Lung microvascular endothelial cell (primary cell): ENCODE measurements at places on chromosomes 4 and X. TPM values are rescaled to one million over a fixed set of nuclear protein-coding genes. Genes with fewer than 3 reads are reported as not detected.

Gene VCX2
- total RNA-seq, result not detected in 2 replicates

Gene COL4A6
- 0.20 and 2.4 TPM in 2 replicates for total RNA-seq

Gene ZCCHC13
- not detected in 2 replicates for total RNA-seq

Gene NXF2
- total RNA-seq, result not detected in 2 replicates

Gene CFP
- under 0.01 and 0.22 TPM in 2 replicates for total RNA-seq

DNA sequence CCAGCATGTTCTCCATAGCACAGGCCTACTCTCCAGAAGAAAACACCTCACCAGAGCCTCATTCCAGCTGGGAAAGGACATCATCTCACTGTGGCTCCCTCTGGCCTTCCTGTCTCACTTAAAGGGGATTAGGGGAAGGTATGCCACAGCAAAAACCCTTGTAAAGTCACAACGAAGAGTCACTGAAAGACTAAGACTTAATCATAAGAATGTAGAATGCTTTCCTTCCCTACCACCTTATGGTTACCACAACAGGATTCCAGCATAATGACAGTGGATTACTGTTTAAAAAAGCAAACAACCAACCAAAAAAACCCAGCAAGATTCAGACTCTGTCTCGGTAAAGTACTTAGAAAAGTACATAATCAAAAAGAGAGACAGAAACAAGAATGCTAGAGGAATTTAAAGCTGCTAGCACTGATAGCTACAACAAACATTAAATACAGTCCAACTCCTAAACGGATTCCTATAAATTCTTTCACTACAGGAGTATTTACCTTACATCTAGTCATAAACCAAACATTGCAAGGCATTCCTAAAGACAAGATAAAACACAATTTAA lies 75.1 kb downstream of the BANK1 start:
- DNase-seq, result no peak

DNA sequence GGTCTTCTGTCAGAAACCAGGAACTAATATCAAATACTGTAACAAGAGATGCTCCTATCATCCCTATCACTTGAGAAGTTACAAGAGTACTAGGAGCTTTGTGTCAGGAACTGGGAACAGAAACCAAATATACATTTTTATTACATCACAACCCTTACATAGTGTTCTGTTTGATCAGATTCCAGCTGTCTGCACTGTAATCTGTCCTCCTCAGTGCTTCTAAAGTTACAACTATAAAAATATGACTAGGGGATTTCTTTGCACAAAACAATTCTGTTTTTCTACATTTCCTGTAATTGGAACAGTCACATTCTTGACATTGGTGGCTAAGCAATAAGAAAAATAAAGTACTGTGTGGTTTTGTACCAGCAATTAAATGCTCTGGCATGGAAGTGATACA lies 686.0 kb downstream of the PDHA2 start:
- no peak for DNase-seq

DNA sequence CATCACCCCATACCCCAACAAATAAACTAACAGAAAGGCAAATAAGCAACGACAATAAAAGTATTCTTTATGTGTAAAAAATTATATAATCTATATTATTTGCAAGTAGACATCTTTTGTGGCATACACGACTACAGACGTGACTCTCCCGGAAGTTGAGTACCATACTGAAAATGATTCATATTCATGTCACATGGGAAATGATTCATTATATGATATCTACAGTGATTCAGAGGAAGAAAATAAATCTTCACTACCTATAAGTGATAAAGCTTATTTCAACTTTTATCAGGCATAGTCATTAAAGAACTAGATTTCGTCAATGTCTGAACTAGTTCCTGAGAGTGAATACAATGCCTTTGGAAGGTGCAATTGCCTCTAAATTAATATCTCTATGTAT lies 4.6 kb upstream of the ANTXR2 start:
- DNase-seq, result peak; percentile 64

DNA sequence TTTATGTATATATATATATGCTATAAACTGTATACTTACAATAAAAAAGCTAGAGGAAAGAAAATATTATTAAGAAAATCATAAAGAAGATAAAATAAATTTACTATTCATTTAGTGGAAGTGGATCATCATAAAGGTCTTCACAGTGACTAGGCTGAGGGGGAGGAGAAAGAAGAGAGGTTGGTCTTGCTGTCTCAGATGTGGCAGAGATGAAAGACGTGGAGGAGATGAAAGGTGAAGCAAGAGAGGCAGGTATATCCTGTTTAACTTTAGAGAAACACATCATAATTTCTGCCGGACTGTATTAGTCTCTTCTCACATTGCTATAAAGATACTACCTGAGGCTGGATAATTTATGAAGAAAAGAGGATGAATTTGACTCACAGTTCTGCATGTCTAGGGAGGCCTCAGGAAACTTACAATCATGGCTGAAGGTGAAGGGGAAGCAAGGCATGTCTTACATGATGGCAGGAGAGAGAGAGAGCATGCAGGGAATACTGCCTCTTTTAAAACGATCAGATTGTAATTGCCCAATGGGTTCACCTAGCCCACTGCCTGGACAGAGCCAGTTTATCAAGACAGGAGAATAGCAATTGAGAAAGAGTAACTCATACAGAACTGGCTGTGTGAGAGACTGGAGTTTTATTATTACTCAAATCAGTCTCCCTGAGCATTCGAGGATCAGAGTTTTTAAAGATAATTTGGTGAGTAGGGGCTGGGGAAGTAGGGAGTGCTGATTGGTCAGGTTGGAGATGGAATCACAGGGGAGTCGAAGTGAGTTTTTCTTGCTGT lies 22.1 kb upstream of the RRAGB start:
- no peak for DNase-seq

DNA sequence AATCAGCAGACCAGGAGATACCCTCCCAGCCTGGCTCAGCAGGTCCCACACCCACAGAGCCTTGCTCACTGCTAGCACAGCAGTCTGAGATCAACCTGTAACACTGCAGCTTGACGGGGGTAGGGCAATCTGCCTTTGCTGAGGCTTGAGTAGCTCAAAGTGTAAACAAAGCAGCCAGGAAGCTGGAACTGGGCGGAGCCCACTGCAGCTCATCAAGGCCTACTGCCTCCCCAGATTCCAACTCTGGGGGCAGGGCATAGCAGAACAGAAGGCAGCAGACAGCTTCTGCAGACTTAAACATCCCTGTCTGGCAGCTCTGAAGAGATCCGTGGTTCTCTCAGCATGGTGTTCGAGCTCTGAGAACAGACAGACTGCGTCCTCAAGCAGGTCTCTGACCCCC lies 15.1 kb upstream of the GABRA2 start:
- no peak for DNase-seq

DNA sequence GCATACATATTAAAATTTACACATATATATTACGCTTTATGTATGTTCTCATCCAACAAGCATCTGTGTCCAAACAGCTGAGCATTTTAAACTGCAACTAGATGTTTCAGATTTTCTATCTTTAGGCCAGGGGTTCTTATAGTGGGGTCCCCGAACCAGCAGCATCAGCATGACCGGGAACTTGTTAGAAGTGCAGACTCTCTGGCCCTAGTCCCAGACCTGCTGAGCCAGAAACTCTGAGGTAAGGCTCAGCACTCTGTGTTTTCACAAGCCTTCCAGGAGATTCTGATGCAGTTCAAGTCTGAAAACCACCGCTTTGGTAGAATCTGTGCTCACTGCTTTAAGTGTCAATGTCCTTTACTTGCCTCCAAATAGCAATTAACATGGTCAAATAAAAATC lies 266.2 kb upstream of the CASK start:
- no peak for DNase-seq

DNA sequence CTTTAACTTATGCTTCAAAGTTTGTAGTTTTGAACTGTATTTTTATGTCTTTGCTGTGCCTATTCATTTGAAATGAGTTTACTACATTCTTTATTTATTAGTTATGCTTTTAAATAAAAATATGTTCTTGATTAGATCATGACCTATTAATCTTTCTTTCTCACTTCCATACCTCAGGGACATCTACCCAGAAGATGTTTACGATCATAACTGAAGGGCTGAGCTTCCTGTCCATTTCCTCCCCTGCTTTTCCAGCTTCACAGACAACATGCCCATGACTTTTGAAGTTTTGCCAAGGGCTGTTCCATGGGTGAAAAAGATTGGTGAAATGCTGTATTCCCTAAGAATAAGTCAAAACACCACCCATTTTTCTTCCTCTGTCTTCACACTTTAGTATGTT lies 99.7 kb upstream of the DDIT4L start:
- peak; percentile 40 for DNase-seq

GRCh38 chr4:46870411-46870810 lies 38.6 kb downstream of the COX7B2 start:
- no peak for DNase-seq

- DNase-seq, result no peak
These were observed 24.2 kb downstream of the FGFBP1 start for GRCh38 chr4:15914291-15914690.

GRCh38 chr4:76060506-76060905 lies 14.0 kb upstream of the ART3 start:
- no peak for DNase-seq

DNA sequence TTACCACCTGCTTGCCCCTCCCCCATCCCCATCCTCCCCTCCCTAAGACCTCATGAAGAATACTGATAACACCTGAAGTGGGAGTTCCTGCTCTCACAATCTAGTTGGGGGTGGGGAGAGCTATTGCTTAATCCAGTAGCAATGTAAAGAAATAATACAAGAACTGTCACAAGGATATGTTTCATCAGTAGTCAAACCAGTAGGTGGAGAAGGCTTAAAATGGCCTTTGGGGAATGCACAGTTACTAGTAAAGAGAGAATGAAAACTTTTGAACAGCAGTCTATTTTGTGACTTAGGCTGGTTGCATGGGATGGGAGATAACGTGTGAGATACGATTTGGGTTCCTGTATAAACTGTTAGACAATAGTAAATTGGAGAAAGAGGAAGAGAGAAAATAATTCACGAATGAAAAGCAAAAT lies 6.0 kb downstream of the GALNT7 start:
- no peak for DNase-seq

GRCh38 chr4:182554736-182555135 lies 311.5 kb downstream of the TENM3 start:
- DNase-seq, result no peak

DNA sequence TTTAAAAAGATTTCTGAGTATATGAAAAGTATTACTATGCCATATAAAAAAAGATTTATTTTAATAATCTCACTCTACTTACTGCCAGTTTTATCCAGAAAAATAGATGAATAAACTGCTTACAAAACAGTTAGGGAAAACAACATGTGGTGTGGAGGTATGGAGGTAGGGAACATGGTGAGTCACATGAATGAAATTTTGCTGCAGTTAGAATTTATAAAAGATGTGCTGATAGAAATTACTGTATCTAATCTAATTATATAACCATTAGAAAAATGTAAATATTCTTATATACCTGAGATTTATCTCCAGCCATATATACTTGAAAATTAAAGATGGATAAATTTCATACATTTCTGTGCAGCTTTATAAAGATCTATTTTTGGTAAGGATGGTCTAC lies 184.0 kb upstream of the ANK2 start:
- no peak for DNase-seq

DNA sequence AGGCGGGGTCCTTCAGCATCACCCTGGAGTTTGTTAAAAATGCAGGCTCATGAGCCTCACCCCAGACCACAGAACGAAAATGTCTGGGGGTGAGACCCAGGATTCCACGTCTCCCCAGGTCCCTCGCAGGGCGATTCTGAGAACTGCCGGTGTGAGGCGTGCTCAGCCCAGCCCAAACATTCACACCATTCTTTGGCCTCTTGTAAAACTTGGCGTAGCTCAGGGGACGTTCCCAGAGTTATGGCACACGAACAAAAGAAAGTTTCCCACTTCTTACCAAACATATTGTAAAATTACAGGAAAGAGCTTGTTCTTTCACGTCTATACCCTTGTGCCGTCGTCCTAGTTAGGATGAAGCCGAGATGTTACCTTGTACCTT lies 12.9 kb downstream of the CD99 start:
- peak; percentile 74 for DNase-seq

DNA sequence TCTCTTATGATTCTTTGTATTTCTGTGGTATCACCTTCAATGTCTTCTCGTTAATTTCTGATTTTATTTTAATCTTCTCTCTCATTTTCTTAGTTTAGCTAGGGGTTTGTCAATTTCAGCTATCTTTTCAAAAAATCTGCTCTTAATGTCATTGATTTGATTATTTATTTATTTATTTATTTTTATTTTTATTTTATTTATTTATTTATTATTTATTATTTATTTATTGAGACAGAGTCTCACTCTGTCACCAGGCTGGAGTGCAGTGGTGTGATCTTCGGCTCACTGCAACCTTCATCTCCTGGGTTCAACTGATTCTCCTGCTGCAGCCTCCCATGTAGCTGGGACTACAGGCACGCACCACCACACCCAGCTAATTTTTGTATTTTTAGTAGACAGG lies 194.1 kb downstream of the SCFD2 start:
- no peak for DNase-seq

DNA sequence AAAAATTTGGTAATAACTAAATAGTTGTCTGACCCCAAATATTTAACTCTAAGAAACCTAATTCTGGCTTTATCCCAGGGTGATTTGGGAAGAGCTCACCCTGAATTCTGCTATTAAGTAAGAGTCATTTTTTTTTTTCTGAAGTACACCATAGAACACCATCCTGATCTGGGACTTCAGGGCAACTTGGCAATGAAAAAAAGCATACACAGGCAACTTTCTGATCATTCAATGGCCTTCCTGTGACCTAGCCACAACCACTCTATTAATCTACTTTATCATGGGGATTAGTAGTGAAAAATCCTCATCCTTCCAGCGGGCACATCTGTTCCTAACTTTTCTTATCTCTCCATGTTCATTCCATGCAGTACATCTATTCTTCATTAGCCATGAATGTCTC lies 333.2 kb upstream of the MAD2L1 start:
- DNase-seq, result no peak

DNA sequence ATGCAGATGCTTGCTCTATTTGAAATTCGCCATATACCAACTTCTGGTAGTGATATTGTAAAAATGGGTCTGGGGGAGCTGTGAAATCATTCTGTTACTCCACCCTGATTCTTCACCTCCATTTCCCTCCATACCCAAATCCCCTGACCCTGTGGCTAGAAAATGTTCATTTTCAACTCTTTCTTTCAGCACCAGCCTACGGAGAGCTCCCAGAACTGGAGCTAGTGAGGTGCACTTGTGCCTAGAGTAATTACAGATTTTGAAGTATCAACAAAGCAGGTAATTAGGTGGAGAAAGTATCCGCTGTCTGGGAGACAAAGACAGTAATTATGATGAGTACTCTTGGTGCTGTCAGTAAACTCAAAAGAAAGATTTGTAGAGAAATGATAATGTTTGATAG lies 8.1 kb downstream of the ARHGAP36 start:
- no peak for DNase-seq
